ENCODE measurements at places on chromosomes 7 and 10. TPM values are rescaled to one million over a fixed set of nuclear protein-coding genes. Genes with fewer than 3 reads are reported as not detected.

The NEURL1 gene
- total RNA-seq: not detected

The RAMP3 gene
- 586 TPM for total RNA-seq

The CLDN3 gene
- total RNA-seq: not detected

GRCh38 chr10:29470843-29471543 lies 163.8 kb downstream of the SVIL start:
- H3K36me3 ChIP-seq: peaks cover 79% of the 10 kb centered on the region
- no peak overlapping the region for H3K4me3 ChIP-seq
- H3K27ac ChIP-seq: peak overlapping the region; percentile 11
- H3K27me3 ChIP-seq: no peaks in the 10 kb centered on the region
- no peak for DNase-seq
- peaks cover 31% of the 10 kb centered on the region for H3K4me1 ChIP-seq

DNA sequence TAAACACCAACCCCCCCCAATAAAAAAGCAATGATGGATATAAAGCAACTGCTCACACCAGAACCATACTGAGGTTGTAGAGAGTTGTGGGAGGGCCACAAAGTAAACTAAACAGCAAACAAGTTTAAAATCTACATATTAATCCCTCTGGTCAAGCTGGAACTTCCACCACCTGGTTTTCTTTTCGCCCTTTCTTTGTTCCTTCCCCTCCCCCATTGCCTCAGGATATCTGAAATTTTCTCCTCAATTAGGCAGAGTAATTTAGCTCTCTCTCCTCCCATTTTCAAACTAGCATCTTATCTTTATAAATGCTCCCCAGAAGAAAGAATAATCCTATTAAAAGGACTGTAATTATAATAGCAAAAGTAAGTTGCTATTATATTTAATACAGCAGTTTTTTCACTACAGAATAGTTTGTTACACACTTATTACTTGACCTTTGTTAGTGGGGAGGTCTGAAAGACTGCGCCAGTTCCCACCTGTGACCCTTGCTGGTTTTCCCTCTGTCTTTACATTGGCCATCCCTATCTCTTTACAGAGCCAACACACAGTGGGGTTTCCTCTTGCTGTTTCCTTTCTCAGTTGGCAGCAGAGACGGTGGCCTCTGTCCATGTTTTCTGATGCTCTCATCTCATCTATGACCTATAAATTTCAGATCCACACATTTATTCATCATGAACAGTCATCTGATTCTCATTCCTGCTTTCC lies 235.4 kb downstream of the RNLS start:
- H3K36me3 ChIP-seq: no peaks in the 10 kb centered on the region
- H3K4me1 ChIP-seq: peaks cover 8% of the 10 kb centered on the region
- H3K4me3 ChIP-seq: no peak overlapping the region
- no peaks in the 10 kb centered on the region for H3K27me3 ChIP-seq

DNA sequence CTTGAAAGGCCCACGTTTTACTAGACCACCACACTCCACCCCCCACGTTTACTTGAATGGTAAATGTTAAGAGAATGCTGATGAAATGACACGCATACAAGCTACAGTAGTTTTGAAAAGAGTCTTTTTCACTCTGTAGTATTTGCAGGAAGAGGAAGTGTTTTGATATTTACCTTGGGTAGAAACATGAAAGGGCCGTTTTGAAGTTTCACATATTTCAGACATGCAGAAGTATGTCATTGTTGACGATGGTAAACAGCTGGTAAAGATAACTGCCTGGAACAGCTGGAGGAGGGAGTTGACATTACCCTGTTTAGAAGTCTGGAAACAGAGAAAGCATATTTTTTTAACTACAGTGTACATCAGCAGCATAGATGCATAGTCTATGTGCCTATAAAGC lies 160.7 kb downstream of the NXPH1 start:
- no peak for DNase-seq
- no peaks in the 10 kb centered on the region for H3K36me3 ChIP-seq
- H3K27me3 ChIP-seq: no peaks in the 10 kb centered on the region

DNA sequence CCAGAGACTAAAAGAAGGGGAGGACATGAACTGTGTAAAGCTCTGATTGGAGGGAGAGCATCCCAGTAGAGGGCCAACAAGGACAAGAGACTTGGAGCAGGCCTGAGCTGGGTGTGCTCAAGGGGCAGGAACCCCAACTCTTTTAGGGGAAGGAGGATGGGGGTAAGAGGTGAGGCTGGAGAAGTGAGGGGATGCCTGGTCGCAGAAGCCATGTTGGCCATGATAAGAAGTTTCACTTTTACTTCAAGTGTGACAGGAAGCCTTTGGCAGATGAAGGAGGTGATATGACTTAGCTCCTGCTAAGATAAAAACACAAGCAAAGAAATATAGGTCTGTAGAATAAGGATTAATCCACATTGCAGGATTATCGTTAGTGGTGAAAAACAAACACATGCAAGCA lies 208.3 kb downstream of the JAZF1 start:
- no peak overlapping the region for H3K27ac ChIP-seq
- no peaks in the 10 kb centered on the region for H3K36me3 ChIP-seq
- no peaks in the 10 kb centered on the region for H3K4me1 ChIP-seq
- no peak for DNase-seq

DNA sequence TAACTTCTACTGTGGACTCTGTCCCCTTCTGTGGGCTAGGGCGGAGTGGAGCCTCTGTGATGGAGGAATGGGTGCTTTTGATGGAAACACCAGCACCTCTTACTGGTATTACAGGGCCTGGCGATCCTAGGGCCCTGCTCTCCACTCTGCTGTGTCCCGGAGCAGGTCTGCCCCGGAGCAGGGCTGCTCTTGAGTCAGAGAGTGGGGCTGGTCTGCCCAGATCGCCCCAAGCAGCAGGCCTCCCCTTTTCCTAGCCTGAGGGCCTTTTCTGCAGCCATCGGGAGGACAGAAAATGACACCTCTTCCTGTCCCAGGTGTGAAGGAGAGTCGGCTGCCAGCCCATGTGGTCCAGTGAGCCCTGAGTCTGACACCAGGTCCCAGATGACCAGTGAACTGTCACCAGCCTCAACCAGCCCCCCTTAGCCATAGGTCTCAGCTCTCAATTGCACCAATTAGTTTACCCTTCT lies 1.4 kb downstream of the ZNF282 start:
- no peaks in the 10 kb centered on the region for H3K27me3 ChIP-seq
- no peak for DNase-seq
- H3K36me3 ChIP-seq: peaks cover 37% of the 10 kb centered on the region
- peak overlapping the region; percentile 95 for H3K27ac ChIP-seq
- peaks cover 22% of the 10 kb centered on the region for H3K4me1 ChIP-seq

DNA sequence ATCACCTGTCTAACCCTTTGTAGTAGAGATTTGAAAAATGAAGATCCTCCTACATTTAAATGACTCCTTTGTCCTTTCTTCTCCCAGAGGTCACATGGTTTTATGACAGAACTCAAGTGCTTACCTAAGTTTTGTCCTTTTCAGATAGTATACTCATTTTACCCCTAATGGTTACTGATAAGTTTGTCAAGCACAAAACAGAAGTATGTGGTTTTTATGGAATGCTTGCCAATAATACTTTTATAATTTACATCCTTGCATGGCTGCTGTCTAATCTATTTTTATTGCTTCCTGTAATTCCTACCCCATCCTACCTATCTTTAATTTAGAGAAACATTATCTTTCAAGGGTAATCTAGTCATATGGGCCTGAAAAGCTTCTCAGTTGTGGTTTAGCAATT lies 37.5 kb downstream of the HELLS start:
- no peaks in the 10 kb centered on the region for H3K4me1 ChIP-seq
- H3K27ac ChIP-seq: no peak overlapping the region
- no peak overlapping the region for H3K4me3 ChIP-seq
- H3K36me3 ChIP-seq: no peaks in the 10 kb centered on the region
- DNase-seq: no peak
- H3K27me3 ChIP-seq: no peaks in the 10 kb centered on the region
